Erythroblast (primary cell): ENCODE measurements at places on chromosomes 2 and 18.

DNA sequence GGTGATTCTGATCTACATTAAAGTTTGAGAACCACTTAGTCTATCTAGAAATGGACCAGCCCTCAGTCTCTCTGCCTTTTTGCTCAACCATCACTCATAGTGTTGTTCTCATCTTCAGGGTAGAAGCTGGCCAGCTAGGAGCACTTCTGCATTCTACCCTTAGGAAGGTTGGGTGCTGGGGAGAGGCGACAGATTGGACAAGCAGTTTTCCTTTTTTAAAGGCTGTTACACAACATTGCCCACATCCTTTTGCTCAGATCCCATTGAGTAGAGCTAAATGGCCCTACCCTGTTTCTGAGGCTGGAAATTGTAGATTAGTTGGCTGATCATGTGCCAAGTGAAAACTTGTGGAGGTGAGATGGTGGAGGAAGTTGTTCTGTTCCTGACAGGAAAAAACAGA, 35.6 kb downstream of the OSBPL6 start:
- DNase-seq, result no peak

- DNase-seq, result peak; percentile 91
These were observed at the start of gene EXOC6B for GRCh38 chr2:72825257-72826155. Gene EXOC6B, minus strand, starts transcription at chr2:72826033.

DNA sequence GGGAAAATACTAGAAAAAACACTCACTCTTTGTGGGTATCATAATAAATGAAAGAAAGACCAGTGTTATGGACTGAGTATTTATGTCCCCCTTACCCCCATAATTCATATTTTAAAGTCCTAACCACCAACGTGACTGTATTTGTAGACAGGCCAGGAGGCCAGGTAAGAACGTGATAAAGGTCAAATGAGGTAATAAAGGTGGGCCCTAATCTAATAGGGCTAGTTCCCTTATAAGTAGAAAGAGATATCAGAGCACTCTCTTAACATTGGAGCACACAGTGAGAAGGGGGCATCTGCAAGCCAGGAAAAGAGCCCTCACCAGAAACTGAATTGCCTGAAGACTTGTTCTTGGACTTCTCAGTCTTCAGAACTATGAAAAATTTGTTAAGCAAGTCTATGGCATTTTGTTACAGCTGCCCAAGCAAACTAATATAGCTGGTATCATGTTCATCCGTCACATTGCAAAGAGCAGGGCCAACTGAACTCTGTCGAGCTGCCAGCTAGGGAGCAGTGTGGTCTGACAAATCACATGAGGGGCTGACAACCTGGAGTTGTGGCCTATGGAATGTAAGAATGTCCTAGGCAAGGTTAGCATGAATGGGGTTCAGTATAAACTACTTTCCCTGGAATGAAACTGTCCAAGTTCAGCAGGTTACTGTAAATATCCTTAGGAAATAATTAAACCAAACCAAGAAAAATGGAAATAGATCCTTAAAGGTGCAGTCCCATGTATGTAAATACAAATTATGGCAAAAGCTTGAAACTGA, 280.9 kb downstream of the ZNF385B start:
- DNase-seq, result no peak

GRCh38 chr2:43766006-43766405, 7.8 kb upstream of the DYNC2LI1 start:
- DNase-seq, result no peak

GRCh38 chr18:22564036-22564435, 146.3 kb upstream of the CTAGE1 start:
- DNase-seq, result no peak

GRCh38 chr2:107303964-107304363, 418.0 kb upstream of the ST6GAL2 start:
- no peak for DNase-seq

DNA sequence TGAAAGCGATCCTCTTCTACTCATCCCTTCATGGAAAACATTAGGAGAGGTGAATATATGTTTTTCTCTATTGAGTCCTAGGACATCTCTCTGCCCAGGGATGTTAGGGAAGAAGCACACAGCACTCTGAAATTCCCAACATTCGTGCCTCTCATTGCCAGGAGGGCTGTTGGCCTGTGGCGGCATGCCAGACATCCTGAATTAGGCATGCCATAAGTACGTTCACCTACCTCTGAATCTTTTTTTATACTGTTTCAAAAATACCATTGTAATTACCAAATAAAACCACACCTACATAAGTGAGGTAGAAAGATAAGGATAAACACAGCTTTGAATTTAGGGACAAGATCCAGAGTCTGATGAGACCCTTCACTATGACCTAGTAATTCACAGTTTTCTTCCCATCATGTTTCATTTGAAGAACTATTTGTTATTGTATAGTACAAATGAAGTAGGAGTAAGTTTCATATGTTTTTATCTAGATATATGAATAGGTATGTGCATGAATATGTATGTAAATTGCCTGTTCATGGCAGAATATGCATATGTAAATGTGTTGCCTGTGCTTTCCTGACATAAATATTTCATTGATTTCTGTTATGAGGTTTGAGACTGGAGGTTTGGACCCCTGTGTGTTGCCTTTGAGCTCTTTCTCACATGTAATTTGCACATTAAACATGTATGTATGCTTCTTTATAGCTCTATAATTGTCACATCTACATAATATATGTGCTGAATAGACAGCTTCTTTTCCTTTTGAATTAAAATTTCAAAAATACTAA, 66.6 kb upstream of the STAM2 start:
- no peak for DNase-seq

GRCh38 chr2:230925879-230926765, 1.1 kb upstream of the GPR55 start:
- DNase-seq, result no peak

DNA sequence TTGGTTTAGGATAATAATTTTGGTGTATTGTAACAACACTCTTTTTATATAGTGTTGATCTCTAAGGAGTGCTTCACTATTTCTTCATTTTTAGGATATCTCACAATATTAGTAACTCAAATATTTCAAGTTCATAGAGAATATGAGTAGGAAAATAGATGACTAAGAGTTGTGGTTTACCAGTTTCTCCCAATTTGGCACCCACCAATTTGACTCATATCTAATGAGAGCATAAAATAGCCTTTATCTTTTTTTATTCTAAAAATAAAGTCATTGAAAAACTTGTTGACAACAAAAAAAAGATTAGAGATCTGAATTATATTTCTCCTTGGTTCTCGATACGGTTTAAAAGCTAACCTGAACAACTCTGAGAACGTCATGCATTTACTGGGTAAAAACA, 204.0 kb downstream of the PARD3B start:
- DNase-seq, result no peak

- DNase-seq, result no peak
These were observed 235.1 kb downstream of the AGAP1 start for GRCh38 chr2:235728800-235729556.

DNA sequence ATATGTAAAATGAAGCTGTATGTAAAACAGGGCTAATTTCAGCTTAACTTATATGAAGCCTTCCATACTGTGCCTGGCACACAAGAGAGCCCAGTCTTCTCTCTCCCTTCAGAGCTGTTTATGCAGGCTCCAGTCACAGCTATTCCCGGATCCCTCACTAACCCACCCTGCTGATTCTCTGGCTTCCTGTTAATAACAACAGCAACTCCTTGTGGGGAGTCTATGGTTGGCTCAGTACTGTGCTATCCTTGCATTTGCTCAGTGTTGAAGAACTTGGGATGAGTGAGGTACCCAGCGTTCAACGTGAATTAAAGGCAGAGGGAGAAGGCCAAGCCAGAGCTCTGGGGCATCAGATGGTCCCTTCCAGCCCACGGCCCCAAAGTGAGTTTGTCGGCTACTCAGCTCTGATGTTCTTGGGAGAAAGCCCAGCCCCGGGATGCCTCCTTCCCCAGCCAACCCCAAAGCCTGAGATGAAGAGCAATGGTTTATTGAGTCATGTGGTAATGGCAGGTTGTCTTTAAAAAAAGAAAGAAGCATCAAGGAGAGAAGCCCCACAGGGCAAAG, 43.2 kb downstream of the PSD4 start:
- DNase-seq, result no peak

GRCh38 chr2:207446653-207447052, 83.1 kb upstream of the CREB1 start:
- DNase-seq, result no peak

DNA sequence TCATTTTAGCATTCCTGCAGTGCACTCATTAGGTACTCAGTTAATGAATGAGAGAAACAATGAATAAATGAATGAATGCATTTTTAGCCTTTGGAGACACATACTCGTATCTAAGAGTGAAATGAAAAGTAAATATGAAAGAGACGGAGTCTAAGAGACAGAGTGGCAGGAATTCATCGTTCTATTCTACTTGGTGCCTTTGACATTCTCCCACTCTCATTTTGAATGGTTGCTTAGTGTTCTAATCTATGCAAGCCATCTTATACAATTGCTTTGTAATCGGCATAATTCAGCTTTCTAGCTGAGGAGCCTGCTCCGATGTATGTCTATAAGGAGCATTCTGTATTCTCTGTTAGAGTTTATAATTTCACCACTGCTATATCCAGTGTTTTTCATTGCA, 554.9 kb downstream of the PLCL1 start:
- DNase-seq, result no peak

GRCh38 chr2:205343103-205343502, 339.2 kb upstream of the NRP2 start:
- peak; percentile 5 for DNase-seq

GRCh38 chr2:235665661-235666212, 171.9 kb downstream of the AGAP1 start:
- DNase-seq, result peak; percentile 24

GRCh38 chr2:74093840-74094239, 53.9 kb downstream of the BOLA3 start:
- DNase-seq, result no peak

DNA sequence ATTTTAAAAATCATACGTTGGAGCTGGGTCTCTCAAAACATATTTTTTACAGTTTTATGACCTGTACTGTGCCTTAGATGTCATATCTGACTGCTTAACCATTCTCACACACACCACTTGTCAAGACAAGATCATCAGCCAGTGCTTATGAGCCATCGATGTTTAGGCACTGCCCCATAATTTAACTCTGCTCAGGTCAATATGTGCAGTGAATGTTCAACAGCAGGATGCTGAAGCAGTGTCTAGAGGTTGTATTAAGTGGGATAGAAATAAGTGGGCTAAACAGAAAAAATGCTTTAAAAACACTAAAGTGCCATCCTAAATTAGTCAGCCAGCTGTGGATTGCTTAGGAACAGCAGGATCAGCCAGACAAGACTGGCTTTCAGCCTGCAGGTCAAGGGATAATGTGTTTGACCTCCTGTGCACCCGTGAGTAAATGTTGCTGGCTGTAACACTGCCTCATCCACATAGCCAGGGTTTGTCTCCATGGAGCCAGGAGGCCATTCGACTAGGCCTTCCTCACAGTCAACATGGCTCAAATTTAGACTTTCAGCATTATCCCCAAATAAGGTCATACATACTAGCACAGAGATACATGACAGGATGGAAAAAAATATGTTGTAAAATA, 139.0 kb upstream of the NXPH2 start:
- no peak for DNase-seq

GRCh38 chr2:109454765-109455394, 158.9 kb downstream of the SEPTIN10 start:
- no peak for DNase-seq

DNA sequence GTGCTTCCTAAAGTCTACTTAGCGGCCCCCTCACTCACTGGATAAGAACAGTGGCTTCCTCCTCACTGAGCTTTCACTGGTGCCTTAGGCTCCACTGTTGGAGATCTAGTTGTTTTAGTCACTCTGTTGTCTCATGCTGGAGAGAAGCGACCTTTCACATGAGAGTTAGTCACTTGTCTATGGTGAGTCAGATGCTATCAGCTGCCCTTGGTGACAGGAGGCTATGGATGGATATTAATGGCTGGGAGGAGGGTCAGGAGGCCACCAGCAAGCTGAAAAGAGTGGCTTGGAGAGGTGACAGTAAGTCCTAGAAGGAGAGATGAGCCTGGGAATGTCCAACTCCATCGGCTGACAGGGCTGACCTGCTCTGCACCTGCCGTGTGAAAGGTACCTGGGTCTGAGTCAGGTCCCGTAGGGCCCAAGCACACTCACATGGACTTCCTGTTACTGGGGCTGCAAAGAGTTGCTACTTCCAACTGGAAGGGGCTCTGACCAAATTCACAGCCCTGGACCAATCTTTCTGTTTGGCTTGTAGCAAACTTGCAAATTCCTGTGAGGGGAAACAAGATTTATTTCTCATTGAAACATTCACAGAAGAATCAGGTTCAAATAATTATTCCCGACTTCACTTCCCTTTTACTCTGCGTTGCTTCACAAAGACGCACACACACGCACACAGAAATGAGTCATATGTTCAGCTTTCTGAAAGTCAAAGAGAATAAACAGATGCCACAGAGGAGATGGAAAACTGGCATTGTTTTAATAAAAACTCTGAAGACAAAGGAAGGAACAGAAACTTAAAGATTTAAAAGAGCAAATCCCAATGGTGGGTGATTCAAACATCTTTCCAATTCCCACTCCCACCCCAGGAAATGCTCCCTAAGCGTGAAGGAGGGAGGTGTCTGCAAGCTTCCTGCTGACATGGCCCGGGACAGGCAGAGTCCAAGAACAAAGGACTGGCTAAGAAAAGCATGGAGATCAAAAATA, 203.5 kb upstream of the TWIST2 start:
- no peak for DNase-seq

DNA sequence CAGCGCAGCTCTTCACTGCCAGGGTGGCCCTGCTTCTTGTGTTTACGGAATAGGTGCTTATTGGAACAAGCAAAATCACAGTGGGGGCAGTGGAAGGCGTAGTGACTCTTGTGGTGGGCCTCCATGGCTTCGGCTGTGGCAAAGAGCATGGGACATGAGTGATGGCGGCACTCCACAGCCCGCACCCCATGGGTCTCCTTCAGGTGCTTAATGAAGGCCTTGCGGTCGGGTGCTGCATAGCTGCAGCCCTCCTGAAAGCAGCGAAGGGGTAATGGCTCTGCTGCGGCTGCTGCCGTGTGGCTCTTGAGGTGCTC, 10.7 kb downstream of the ZNF142 start:
- no peak for DNase-seq

- peak; percentile 63 for DNase-seq
These were observed 123.0 kb upstream of the MYO3B start for GRCh38 chr2:170054997-170055396.

- peak; percentile 71 for DNase-seq
These were observed 861 bp upstream of the SEMA4C start for GRCh38 chr2:96870626-96871255.

DNA sequence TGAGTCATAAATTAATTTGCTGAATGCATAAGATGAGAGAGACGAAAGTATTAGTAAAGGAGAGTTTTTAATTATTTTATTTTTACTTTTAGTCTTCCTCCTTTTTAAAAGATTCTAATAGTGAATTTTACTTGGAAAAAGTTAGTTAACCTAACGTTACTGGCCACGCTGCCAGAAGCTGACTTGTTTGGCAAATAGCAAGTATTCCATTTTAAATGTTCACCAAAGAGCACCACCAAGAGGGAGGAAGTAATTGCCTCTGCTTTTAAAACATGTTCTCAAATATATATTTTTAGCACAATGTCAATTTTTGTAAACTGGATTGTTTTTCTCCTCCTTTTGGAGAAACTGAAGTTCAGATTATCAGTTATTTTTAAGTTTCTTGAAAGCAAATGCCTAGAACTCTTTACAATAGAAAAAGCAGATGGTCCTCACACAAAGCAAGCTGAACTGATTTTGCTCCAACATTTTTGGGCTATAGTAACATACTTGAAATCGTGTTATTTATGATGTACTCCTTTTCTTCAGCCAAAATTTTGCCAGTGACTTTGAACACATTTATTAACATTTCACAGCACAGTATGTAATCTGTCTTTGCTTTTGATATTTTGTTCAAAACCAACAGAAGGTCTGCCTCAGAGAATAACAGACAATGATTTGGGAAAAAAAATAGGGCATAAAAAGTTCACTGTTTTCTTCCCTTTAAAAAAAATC, 1311.0 kb upstream of the FAM98A start:
- no peak for DNase-seq
